SJSA1 (cell line): ENCODE measurements at places on chromosomes 2 and 18. TPM values are rescaled to one million over a fixed set of nuclear protein-coding genes. Genes with fewer than 3 reads are reported as not detected.

Gene TMEM182
- 2.9 and 3.7 TPM in 2 replicates for total RNA-seq

Gene MAP2
- total RNA-seq: 0.21 and 0.34 TPM in 2 replicates

Gene SERPINB4
- total RNA-seq: 0.26 TPM in 1 of 2 replicates, not detected in the other

Gene CLIP4
- 34.2 and 36.9 TPM in 2 replicates for total RNA-seq

Gene CPLX4
- not detected in 2 replicates for total RNA-seq

Gene CHST9
- total RNA-seq: not detected in 2 replicates

Gene KLHL14
- total RNA-seq: not detected in 2 replicates

Gene SNORC
- 0.22 and 0.32 TPM in 2 replicates for total RNA-seq

Gene PSD4
- total RNA-seq: 1.7 and 3.2 TPM in 2 replicates

Gene POTEF
- not detected in 2 replicates for total RNA-seq

Gene ANTXR1
- total RNA-seq: 19.4 and 30.8 TPM in 2 replicates

Gene MC2R
- total RNA-seq: not detected in 2 replicates

Gene SKA1
- 70.2 and 71.5 TPM in 2 replicates for total RNA-seq

Gene GKN1
- not detected in 2 replicates for total RNA-seq

DNA sequence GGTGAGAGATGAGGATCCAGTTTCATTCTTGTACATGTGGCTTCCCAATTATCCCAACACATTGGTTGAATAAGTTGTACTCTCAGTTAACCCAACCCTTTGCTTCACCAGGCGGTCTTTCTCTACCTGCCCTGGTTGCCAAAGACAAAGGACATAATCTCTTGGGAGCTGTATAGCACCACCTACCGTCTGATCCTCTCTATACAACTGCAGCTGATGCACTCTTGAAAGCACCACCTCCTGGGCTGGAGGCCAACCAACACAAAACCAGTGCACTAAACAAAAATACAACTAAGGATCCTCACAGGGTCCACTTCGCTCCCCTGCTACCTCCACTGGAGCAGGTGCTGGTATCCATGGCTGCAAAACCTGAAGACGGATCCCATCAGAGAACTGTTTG is 473.6 kb upstream of the NRXN1 start:
- no peaks in the 10 kb centered on the region for H3K27me3 ChIP-seq
- H3K4me1 ChIP-seq: no peaks in the 10 kb centered on the region
- H3K4me3 ChIP-seq: no peak overlapping the region
- DNase-seq: no peak
- no peak overlapping the region for H3K27ac ChIP-seq

DNA sequence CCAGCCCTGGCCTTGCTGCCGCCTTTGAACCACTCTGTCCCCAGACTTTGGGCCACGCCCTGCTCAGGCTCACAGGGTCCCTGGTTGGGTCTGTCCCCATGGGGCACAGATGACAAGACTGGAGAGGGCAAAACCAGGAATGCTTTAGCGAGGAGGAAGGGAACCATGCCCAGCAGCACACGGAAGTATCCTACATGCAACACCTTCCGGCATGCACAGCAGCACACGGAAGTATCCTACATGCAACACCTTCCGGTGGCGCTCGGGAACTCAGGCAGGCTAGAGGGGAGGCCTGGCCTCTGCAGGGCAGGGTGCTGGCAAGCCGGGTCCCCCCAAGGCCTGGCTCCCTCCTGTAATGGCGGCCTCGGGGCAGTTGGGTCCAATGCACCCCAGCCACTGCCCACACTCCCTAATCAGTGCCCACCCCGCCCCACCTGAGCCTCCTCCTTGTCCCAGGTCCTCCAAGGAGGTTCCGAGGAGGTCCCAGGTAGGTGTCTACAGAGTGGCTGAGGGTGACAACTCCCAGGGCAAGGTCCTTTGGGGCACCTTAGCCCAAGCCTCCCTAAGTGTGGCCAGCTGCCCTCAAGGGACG is 33.6 kb upstream of the SNED1 start:
- H3K27me3 ChIP-seq: no peaks in the 10 kb centered on the region
- no peak overlapping the region for H3K27ac ChIP-seq
- no peaks in the 10 kb centered on the region for H3K36me3 ChIP-seq

DNA sequence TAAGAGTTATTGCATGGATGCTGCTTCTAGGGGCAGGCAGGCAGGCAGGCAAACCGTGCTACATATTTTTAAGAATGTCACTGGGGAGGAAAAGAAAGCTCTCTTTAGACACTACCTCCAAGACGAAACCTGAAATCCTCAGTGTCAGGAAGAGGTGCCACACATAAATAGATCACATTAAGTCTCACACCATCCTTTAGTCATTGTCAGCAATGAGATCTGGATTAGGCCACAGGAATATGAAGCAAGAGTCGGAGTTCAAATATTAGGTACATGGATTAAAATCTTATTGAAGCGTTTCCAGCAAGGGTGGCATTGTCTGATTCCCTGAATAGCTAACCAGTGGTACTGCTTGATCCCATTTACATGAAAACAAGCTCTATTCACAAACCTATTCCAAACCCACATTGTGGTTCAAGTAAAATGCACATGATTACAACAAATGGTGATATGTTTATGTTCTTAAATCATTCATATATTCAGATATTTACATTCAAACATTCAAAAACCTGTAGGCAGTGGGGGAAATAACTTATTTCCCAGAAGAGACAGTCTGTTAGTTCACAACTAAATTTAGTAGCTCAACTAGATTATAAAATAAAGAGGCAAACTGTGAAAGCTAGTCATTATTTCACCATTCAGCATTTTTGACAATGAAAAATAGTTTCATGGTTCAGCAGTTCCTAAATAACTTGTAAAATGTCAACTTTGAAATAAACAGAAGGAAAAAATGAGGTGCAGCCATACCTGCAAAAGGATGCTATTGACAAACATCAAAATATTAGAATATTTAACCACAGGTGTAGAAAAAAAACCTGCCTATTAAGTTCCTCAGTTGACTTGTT is 195.4 kb upstream of the SIX3 start:
- no peaks in the 10 kb centered on the region for H3K36me3 ChIP-seq
- H3K27ac ChIP-seq: no peak overlapping the region
- DNase-seq: no peak
- H3K4me3 ChIP-seq: no peak overlapping the region

- H3K27me3 ChIP-seq: no peaks in the 10 kb centered on the region
- H3K36me3 ChIP-seq: peaks cover 38% of the 10 kb centered on the region
- no peaks in the 10 kb centered on the region for H3K4me1 ChIP-seq
These were observed 7.0 kb downstream of the ZBTB14 start for GRCh38 chr18:5288517-5288935.

- no peak for DNase-seq
- H3K4me3 ChIP-seq: no peak overlapping the region
- H3K27ac ChIP-seq: no peak overlapping the region
These were observed 144.5 kb upstream of the DLX2 start for GRCh38 chr2:172247203-172247602.

DNA sequence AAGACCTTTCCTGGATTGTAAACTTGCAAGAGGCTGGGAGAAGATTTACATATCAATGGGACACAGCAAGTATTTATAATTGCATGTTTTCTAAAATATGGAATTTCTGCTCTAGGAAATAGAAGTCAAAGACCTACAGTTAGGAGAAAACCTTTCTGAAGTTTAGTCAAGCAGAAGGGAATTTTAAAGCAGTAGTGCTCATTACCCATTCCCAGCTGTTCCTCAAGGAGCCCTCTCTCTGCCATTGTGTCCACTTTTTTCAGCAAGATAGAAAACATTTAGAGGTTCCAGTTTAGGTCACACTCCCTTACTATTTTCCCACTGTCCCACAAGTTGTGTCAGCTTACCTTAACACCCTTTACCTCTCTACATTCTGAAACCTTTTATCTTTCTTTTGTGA is 584.0 kb upstream of the CHAC2 start:
- DNase-seq: no peak
- no peak overlapping the region for H3K4me3 ChIP-seq
- H3K36me3 ChIP-seq: no peaks in the 10 kb centered on the region

DNA sequence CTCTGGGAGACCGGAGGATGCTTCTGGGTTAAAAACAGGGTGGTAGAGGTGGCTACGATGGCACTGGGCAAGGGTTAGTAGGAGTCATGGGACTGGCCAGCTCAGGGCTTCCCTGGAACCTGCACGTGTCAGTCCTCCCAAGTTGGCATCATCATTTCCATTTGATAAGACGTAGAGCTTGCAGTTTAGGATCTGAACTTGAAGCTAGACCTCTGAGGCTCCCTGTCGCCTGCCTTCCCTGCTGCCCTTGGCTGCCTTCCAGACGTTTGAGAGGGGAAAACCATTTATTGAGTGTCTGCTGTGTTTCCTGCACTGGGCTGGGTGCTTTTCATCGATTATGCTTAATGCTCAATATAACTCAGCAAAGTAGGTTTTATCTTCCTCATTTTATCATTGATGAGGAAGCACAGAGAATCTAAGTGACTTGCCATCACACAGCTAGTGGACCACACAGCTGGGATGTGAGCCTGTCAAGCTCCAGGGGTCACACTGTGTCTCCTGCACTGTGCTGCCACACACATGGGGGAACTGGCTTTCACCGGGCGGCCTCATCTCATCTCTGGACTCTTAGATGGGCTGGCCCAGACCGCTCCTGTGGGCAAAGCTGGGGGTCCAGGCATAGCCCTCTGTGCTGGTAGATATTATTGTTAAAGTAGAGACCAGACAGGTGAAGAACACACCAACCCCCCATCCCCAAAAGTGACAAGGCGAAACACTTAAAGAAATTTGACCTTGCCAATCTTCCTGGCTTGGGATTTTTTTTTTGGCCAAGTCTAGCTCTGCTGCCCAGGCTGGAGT is 7.8 kb downstream of the NT5DC4 start:
- H3K27me3 ChIP-seq: no peaks in the 10 kb centered on the region
- no peaks in the 10 kb centered on the region for H3K36me3 ChIP-seq
- no peak overlapping the region for H3K4me3 ChIP-seq
- peaks cover 6% of the 10 kb centered on the region for H3K4me1 ChIP-seq

DNA sequence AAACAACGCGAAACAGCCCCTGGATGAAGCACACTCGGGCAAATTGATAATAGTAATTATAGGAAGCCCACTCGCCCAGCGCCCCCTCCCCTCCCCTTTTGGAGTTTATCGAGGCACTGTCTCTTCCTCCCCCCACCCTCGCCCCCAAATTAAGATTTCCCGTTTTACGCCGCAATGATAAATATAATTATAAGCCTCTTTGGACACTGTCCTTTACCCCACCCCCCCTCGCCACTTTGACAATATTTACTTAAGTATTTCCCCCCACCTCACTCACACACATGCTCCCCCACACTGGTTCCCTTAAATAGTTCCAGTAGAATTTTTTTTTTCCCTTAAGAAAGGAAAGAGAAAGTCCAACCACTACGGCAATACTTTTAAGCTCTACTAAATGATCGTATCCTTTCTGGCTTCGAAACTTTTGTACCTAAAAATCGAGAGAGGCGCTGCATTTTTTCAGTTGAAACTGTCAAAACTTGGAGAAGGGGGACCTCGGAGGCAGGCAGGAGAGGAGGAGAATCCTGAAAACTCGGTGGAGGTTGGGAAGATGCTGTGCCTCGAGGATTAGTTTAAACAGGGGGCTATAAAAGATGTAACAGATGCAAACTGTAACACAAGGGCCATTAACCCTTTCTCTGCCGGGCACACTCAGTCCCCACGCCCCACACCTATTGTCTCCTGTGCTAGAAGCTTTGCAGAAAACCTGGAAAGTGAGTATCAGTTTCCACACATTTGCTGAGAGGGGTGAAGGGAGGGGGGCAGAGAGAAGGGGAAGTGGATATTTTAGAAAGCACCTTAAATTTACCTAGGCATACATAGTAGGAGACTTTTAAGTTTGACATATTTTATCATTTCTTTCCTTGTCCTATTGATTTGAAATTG is 1.8 kb downstream of the ZEB2 start:
- no peaks in the 10 kb centered on the region for H3K27me3 ChIP-seq
- peaks cover 12% of the 10 kb centered on the region for H3K36me3 ChIP-seq
- peak overlapping the region; percentile 95 for H3K4me3 ChIP-seq

DNA sequence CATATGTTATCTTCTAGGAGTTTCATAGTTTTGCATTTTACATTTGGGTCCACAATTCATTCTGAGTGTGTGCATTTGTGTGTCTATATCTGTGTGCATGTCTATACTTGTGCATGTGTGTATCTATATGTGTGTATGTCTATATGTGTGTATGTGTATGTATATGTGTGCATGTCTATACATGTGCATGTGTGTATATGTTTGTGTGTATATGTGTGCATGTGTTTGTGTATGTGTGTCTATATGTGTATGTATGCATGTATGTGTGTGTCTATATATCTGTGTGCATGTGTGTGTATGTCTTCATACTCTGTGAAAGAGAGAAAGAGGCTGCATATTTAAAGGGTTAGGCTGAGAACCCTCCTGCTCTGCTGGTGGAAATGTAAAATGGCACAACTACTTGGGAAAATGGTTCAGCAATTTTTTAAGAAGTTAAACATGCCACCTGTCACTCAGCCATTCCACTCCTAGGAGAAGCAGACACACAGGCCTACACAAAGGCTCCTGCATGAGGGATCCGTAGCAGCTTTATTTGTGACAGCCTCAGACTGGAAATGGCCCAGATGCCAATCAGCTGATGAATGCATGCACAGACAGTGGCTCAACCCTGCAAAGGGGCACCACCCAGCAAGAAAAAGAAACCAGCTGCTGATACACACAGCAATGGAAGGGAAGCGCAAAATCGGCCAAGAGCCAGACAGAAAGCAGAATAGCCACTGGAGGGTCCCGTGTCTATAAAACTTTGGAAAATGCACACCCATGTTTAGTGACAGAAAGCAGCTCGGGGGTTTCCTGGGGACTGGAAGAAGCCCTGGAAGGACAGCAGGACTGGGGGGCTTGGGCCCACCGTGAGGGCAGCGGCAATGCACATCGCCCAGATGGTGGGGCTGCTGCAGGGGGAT is 146.8 kb downstream of the SEPTIN10 start:
- peaks cover 54% of the 10 kb centered on the region for H3K4me1 ChIP-seq
- H3K27ac ChIP-seq: peak overlapping the region; percentile 67
- no peaks in the 10 kb centered on the region for H3K27me3 ChIP-seq

DNA sequence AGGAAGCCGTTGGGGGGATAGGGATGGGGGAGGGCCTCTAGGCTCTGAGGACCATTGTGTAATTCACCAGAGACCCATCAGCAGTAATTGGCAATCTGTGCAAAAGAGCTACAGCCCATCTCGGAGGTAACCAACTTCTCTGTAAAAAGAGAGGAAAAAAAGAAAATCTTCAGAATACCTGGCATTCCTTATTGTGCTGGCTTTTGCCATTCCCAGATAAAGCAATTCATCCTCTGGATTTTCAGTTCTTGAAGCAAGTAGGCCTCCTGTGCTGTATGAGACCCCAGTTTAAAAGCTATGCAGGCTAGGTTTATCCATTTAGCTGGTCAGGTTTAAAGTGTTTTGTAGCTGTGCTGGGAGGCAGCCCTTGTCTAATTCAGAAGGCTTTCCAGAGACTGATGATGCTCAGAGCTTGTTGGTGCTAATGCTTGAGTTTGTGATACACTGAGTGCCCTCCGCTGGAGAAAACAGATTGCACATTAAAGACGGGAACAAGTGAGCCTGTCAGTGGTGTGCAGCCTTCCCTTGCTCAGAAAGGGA is at the start of gene LRRTM4:
LRRTM4 (minus strand) TSS at position 446 of the 540 bp plus-strand sequence.
- no peak for DNase-seq
- H3K36me3 ChIP-seq: no peaks in the 10 kb centered on the region
- H3K4me3 ChIP-seq: no peak within 1 kb of the TSS
- H3K27me3 ChIP-seq: no peaks in the 10 kb centered on the region
